ENCODE measurements at places on chromosomes 7 and 10. TPM values are rescaled to one million over a fixed set of nuclear protein-coding genes. Genes with fewer than 3 reads are reported as not detected.
A peak's percentile ranks its signal among the peaks of the same experiment; 100 is the strongest.

- no peak for DNase-seq
Observed at GRCh38 chr7:145986248-145986874, 130.2 kb upstream of the CNTNAP2 start.

DNA sequence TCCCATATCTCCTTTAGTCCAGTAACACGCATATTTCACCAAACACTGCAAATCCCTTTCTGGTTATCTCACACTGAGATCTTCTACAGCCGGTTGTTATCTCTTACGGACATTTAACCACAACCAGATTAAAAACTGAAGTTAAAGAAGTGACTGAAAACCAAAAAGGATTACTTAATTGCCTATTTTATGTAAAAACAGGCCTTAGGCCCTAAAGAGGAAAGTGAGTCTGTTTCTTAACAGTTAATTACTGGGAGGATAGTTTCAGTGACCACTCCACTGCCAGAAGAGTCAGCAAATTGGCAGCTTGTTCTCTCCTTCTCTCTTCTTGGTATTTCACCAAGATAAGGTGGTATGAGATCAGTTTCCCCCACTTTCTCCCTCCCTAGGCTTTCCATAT, 161.9 kb upstream of the MEOX2 start:
- no peak for DNase-seq

GRCh38 chr7:21550076-21550475, 7.2 kb downstream of the DNAH11 start:
- DNase-seq = no peak

DNA sequence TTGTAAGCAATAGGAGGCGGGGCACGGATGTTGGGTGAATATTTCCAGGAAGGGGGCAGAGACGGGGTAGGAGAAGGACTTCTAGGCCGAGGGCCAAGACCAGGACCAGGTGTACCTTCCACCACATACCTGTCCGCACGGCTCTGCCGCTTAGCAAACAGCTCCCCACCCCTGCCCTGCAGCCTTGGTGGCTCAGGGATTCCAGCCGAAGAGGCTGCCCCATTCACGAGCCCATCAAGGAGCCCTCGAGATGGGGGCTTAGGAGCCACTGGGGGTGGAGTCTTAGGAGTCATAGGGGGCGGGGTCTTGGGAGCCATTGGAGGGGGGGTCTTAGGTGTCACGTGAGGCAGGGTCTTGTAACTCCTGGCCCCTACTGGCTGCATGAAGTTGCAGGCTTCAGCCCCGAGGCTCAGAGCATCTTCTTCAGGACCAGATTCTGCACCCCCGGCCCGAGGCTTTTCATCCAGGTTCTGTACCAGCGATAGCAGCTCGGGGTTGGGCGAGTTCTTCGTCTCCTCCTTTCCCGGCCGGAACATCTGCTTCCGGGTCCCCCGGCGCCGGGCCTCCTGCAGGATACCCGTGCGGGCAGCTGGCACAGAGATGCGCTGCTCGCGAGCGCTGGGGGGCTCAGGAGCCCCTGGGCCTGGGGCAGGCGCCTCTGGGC, 6.1 kb upstream of the MYOZ1 start:
- DNase-seq = no peak

GRCh38 chr7:88071994-88072714, 138.1 kb downstream of the ADAM22 start:
- no peak for DNase-seq

GRCh38 chr7:87934699-87935383, 790 bp downstream of the ADAM22 start:
- DNase-seq = peak; percentile 26

GRCh38 chr7:85426487-85426960, 239.7 kb upstream of the SEMA3D start:
- DNase-seq = peak; percentile 28

DNA sequence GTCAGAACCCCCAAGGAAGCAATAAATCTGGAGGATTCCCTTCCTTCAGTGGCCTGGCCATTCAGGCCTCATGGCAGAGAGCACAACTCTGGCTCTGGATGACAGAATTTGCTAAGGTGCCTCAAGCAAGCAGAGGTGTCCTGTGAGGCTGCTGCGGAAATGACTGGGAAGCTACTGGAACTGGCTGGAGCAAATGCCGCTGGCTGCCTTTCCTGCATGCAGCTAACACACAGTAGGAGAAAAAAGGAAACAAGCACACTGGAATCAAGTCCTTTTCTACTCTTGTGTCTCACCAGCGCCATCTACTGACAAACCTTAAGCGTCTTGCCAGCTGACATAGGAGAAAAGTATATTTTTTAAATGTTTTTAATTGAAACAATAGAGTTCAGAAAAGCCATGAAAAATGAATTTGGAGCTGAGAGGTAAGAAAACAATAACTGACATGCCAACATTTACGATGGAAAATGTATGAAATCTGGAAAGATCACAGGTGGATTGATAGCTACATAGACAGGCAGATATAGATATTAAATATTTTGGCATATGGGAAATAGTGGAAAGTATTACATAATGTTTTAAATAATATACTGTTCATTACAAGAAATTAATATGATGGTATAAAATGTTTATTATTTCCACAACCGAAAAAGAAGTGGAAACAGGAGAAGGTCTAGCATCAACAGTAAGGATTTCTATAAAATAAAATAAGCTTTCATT, 951.6 kb downstream of the ANKRD7 start:
- DNase-seq = peak; percentile 87

GRCh38 chr7:84462259-84462658, 267.7 kb upstream of the SEMA3A start:
- DNase-seq = no peak

Gene SFRP5
- total RNA-seq = 0.21 TPM

Gene TMEM176B
- 0.63 TPM for total RNA-seq

Gene CAMK2B
- 0.37 TPM for total RNA-seq

Gene CUL2
- 20.1 TPM for total RNA-seq

Gene ZNF487
- 2.9 TPM for total RNA-seq

All from SK-MEL-5 (cell line).